ENCODE measurements at places on chromosomes 6 and 20.

DNA sequence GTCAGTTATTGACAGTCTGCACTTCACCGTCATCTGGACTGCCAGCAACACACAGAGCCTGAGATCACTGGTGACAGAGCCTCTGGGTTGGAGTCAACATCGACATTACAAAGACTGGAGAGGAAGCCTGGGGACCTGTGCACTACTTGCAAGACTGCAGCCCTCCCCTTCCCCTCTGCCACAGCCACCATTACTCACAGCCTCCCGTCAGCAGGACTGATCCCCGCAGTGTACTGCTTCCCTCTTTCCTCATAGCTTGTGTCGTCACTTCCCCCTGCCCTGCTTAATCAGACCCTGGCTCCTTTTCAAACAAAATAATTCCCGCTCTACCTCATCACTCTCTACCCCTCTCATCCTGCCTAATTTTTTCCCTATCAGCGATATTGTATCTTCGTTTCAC, 235.5 kb upstream of the KCNQ5 start:
- DNase-seq, result no peak

DNA sequence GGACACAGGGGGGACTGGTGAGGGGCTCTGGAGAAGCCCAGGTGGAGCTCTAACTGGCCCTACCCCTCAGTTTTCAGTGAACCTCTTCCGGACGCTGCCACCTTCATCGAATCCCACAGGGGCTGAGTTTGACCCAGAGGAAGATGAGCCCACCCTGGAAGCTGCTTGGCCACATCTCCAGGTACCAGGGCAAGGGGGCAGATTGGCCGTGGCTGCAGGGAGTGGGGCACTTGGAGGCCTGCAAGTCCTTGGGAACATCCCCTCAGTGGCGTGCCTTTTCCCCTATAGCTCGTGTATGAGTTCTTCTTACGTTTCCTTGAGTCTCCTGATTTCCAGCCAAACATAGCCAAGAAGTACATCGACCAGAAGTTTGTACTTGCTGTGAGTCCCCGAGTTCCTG, 6.6 kb downstream of the MEA1 start:
- DNase-seq, result no peak

GRCh38 chr6:114253431-114253830, 89.4 kb downstream of the HS3ST5 start:
- no peak for DNase-seq

- no peak for DNase-seq
Measured at GRCh38 chr6:142355520-142356174, 53.8 kb downstream of the ADGRG6 start.

DNA sequence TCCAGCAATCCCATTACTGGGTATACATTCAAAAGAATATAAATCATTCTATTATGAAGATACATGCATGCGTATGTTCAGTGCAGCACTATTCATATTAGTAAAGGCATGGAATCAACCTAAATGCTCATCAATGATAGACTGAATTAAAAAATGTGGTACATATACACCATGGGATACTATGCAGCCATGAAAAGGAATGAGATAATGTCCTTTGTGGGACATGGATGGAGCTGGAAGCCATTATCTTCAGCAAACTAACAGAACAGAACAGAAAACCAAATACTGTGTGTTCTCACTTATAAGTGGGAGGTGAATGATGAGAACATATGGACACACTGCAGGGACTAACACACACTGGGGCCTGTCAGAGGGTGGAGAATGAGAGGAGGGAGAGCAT, 261.6 kb downstream of the GMDS start:
- DNase-seq, result no peak

GRCh38 chr6:98975421-98975820, 27.7 kb upstream of the FBXL4 start:
- DNase-seq, result no peak

DNA sequence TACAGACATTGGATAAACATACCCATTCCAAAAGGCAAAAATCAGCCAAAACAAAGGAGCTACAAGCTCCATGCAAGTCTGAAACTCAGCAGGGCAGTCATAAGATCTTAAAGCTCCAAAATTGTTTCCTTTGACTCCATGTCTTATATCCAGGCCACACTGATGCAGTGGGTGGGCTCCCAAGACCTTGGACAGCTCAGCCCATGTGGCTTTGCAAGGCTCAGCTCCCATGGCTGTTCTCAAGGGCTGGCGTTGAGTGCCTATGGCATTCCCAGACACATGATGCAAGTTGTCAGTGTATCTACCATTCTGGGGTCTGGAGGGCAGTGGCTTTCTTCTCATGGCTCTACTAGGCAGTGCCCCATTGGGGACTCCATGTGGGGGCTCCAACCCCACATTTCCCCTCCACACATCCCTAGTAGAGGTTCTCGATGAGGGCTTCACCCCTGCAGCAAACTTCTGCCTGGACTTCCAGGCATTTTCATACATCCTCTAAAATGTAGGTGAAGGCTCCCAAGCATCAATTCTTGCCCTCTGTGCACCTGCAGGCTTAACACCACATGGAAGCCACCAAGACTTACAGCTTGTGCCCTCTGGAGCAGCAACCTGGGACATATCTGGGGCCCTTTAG, 35.4 kb upstream of the SENP6 start:
- DNase-seq, result no peak

DNA sequence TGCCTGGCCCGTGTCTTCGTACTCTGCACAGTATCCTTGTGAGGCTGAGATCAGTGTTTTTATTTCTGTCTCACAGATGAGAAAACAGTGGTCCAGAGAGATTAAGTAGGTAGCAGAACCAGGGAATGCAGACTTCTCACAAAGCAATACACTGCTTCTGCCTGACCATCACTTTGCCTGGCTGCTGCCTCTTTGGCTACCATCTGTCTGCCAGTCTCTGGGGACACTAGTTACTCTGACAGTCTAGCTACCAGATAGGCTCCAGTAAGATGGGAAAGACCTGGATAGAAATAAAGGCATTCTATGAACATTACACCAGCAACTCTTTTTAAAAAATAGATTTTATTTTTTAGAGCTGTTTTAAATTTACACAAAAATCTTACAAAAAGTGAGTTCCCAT, 96.9 kb downstream of the PHACTR3 start:
- DNase-seq, result no peak

DNA sequence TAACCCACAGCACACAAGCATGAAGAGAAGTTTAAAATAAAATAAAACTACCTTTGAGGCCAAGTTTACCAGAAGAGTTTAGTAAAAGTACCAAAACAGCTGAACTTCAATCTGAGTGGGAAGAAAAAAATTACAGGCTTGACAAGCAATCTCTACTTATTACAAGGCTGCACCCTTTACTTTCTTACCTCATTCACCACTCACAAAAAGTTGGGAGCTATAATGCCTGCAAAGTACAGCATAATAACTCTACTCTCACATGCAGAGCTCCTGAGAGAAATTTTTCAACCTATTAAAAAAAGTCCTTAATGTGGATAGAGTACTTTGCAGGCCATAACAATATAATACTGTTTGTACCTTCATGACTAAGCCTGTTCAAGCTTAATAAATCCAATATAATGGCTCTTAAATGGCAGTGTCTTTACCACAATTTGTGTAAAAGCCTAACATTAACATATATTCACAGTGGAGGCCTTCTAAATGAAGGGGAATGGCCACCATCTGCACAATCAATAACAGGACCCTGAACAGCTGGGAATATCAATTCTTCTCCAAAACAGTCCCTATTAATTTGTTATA, 103.1 kb downstream of the DST start:
- no peak for DNase-seq

GRCh38 chr6:81731814-81732213, 20.7 kb downstream of the TENT5A start:
- DNase-seq, result no peak

- DNase-seq, result no peak
Measured at GRCh38 chr20:43941476-43942200, 27.0 kb downstream of the TOX2 start.

GRCh38 chr6:104286641-104287040, 573.1 kb downstream of the HACE1 start:
- no peak for DNase-seq

DNA sequence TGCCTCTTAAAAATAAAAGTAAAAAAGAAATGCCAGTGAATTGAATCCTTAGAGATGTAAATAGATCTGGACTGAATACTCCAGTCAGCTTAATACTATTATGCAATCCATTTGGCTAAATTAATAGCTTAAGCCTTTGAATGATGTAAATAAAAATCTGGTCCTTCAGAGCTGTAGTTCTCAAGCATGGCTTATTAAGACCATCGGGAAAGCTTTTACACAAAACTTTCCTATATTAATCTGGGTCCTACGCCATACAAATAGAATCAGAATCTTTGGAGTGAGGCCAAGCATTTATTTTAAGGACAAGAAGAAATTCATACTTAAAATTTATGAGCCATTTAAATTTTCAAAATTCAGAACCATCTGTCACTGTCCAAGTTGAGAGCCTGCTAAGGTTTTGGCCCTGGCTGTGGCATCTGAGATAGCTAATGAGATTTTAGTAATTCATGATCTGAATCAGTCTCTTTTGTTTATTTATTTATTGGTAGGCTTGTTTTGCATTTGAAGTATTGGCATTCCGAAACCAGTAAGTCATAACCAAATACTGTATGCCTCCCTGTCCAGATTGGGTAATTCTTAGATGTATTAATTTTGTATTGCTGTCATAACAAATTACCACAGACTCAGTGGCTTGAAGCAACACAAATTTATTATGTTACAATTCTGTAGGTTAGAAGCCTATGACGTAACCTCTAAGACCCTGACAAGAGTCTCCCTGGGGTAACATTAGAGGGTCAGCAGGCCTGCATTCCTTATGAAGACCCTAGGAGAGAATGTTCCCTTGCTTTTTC, 228.1 kb upstream of the RAB32 start:
- no peak for DNase-seq

GRCh38 chr20:1810926-1811620, 84.1 kb upstream of the SIRPA start:
- no peak for DNase-seq

DNA sequence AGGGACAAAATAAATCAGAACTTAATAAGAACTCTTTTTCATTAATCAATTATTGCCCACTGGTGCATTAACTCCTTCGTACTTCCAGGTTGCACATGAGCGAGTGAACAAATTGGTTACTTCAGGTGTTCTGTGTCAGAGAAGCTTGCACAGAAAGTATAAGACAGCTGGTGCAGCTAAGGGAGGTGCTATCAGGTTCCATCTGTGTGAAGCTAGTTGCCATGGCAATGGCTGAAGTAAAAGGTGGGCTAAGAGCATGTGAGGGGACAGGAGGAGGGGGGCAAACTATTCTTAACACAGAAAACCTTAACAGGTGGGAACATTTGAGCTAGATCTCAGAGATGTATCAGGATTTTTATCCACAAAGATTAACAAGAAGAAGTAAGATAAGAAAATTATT, 81.6 kb downstream of the MANEA start:
- DNase-seq, result no peak

DNA sequence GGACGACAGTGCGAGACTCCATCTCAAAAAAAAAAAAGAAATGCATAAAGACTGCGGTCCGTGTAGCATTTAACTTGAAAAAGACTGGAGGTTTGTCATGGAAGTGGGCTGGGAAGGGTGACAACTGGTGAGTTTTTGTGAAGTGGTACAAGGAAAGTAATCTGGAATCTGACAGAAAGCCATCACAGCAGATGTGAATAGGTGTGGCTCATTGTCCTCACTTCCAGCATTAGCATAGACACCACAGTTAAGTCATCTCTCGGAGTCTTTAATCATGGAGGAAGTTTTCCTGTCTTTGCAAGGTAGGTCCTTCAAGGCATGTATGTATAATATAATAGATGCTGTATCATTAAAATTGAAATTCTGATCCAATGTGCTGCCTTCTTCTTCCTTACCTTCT, 453.2 kb downstream of the TFAP2A start:
- DNase-seq, result no peak

DNA sequence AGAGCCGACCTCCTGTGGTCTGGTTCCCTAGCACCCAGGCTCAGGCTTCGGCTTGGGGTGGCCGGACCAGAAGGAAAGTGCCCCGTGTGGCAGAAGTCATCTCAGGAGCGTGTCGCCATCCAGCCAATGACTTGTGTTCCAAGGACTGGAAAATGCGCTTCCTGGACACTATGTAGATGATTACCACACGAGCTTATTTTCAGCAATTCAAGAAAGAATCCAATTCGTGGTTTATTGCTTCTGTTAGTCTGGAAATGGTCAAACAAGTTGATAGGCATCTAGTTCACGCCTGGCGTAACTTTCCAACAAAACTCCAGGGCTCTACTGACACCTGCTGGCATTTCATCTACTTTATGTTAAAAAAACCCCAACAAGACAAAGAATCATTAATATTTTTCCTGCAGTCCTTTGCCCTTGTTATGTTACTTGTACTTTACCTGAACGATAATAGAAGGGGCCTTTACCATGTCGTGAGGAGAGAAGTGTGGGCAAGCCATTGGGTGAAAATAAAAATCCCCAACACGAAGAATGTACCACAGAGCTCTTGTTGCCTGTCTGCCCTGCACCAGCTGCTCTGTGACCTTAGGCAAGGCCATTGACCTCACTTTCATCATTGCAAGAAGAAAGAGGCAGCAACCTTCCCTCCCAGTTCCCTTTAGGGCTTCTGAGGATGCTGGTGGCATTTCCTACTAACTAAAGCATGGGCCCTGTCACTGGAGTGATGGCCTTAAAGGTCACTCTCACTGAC, 154.7 kb upstream of the LAMP5 start:
- DNase-seq, result no peak

- no peak for DNase-seq
Measured at GRCh38 chr6:11460001-11460668, 77.4 kb upstream of the TMEM170B start.

- no peak for DNase-seq
Measured at GRCh38 chr6:106473812-106474211, 113.3 kb downstream of the CRYBG1 start.

DNA sequence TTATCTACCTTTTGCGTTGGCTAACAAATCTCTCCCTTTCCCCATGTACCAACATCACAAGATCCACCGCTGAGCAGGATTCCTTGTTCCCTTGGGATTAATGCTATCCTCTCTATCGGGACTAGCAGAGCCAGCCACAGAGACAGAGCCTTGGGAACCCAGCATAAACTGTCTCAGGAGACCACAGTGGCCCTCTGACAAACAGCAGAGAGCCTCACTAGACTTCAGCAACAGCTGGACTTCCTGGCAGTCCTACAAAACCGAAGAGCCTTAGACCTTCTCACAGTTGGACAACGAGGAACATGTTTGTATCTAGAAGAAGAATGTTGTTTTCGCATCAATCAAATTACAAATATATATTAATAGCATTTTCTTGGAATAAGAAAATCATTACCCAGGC, 39.6 kb upstream of the POU5F1 start:
- no peak for DNase-seq

GRCh38 chr6:118317581-118318563, 230.2 kb upstream of the PLN start:
- DNase-seq, result no peak

GRCh38 chr20:45080867-45081624, 19.9 kb downstream of the KCNS1 start:
- no peak for DNase-seq

DNA sequence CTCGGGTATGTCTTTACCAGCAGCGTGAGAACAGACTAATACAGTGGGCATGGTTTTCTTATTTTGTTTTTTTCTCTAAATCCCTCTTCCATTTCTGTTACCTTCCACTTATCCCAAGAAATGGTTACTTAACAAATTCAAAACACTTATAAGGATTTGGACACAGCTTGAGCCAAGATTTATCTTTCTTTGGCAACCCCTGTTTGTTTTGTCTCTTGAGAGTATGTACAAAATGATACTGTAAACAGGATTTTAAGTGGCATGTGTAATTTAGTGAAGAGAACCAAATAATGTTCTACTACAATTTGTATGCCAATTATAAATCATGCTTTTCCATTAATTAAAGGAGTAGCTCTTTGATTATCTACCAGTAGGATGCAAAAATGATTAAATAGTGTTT, 51.4 kb downstream of the PPP1R14C start:
- DNase-seq, result no peak

GRCh38 chr6:35724059-35724458, 12.8 kb upstream of the ARMC12 start:
- no peak for DNase-seq

All from liver (tissue), 10 donors.